Stimulated activated CD4-positive, alpha-beta T cell treated with anti-CD3 and anti-CD28 coated beads, Interleukin-15, amount 100 ng/mL, for 48 hours (primary cell): ENCODE measurements at places on chromosomes 6 and 20.

DNA sequence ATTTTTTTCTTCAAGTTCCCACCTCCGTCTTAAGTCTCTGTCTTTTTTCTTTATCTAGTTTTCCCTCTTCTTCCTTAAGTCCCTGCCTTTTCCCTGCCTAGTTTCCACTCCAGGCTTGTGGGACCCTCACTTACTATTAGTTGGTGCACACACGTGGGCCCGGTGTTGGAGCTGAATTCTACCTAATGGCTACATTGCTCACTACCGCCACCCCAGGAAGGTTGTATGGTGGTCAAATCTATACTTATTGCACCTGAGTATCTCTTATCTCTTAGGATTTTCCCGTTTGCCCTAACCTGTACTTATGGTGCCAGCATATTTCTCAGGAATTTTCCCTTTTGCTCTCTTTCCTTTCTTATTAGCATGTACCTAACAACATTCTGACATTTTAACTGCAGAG lies 692.8 kb downstream of the EPM2A start:
- no peak for DNase-seq

DNA sequence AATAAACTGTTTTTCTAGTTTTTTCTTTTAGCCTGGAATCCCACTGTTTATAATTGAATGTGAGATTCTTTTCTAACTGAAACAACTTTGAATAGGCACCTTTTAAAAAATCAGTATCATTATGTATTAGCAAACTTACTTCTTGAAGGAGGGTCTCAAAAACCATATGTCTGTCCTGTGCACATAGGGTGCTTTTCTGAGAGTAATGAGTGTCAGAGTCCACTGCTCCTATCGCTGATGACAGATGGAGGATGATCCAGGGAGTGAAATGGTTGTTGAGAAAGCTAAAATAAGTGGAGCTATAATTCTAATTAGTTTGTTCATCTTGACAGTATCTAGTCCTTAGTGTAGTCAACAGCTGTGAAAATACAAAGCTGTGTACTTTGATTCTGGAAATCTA lies 35.8 kb downstream of the MEI4 start:
- no peak for DNase-seq

GRCh38 chr6:34021554-34022190 lies 124.2 kb downstream of the GRM4 start:
- DNase-seq, result no peak

DNA sequence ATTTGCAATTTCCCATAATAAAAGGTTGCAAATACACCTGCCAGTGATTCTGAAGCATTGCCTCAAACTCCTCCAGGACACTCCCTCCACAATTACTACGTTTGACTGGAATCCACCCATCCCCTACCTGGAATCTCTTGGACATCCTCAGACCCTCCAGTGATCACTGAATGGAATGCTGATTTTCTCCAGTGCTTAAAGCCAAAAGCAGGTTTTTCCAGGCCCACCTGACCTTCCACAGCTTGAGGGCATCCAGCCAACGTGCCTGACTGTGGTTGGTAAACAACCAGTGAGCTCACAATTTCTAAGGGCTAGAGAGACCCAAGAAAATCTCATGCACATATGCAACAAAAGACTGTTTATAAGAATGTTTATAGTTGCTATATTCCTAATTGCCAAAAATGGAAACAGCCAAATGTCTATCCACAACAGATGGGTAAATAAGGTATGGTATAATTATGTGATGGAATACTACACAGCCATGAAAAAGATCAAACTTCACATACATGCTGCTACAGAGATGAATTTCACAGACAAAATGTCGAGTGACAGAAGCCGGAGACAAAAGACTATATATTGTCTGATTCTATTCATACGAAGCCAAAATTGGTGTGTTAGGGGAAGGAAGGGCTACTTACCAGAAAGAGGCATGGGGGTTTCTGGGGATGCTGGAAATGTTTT lies 147.1 kb upstream of the RREB1 start:
- no peak for DNase-seq

DNA sequence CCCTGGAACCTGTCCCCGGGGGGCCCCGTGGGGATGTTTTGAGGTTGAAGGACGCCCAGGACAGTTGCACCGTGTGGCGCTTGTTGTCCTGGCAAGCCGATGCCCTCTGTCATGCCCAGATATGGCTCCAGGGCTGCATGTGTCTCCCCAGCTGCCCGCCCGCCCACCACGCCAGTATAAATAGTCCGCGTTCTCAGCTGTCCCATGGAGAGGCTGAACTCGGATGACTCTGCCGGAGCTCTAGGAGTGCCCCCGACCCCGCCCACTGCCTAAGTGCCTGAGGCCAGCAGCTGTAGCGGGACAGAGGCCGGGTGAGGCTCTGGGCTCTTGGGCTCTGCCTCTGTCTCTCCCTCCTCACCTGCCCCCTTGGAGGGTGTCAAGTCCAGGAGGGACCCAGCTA lies 83.0 kb upstream of the GATA5 start:
- DNase-seq, result no peak

DNA sequence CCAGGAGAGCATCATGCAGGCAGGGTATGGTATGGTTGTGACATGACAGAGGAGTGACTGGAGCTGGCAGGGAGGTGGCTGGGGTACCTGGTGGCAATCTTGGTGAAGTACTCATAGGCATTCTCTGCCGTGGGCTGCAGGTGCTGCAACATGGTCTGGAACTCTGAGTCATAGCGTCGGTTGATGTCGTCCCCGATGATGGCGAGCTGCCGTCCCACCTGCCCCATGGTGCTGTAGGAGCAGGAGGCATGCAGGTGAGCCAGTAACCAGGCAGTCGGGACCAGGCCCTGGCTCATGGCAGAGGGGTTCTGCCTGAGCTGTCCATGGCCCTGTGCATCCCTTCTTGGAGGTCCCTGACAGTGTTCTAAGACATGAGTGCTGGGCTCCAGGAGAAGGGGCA lies 4.9 kb downstream of the BAK1 start:
- no peak for DNase-seq
